Stimulated activated CD8-positive, alpha-beta memory T cell treated with anti-CD3 and anti-CD28 coated beads, Interleukin-15, amount 100 ng/mL, for 1 hour (primary cell): ENCODE measurements at places on chromosomes 6 and 20.

DNA sequence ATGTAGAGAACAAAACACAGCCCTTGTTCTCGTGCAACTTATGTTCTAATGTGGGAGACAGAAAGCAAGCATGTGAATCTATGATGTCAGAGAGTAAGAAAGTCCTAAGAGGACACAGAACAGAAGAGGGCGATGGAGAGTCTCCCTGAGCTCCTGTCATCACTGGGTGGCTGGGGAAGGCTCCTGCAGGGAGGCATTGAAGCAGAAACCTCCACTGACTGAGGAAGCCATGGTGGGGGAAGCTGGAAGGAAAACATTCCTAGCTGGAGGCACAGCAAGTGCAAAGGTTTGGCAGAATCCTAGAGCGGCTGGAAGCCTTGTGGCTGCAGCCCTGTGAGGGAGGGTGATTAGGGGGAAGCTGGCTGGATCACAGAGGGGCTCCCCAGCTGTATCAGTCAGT, 248.0 kb downstream of the CDH26 start:
- DNase-seq, result no peak

DNA sequence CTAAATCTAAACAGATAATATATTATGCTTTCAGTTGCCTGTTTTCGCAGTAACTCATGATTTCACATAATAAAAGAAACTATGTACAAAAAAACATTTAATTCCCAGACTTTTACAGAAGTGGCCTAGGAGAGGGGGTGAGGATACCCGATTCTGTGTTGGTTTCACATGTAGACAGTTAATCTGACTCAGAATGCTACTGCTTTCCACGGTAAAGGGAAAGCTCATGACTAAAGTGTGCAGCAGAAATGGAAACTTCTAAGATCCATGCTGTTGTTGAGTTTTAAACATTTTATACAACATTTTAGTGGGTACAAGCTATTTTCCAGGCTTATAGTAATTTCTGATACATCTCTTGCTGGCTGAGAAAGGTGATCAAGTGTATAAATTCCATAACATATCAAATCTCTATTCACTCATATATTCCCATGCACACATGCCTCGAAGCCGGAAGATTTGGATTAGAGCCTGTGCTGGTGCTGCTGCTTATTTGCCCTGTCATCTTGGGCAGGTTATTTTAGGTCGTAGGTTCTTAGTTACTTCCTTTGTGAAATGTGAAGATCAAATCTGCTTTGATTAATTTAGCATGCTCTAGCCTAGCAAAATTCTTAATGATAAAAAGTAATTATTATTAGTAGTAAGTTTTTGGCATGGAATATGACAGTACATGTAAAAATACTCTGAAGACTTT, 896.7 kb upstream of the MAP3K7 start:
- DNase-seq, result no peak

- no peak for DNase-seq
Measured at GRCh38 chr6:154868143-154868594, 126.9 kb upstream of the TIAM2 start.

DNA sequence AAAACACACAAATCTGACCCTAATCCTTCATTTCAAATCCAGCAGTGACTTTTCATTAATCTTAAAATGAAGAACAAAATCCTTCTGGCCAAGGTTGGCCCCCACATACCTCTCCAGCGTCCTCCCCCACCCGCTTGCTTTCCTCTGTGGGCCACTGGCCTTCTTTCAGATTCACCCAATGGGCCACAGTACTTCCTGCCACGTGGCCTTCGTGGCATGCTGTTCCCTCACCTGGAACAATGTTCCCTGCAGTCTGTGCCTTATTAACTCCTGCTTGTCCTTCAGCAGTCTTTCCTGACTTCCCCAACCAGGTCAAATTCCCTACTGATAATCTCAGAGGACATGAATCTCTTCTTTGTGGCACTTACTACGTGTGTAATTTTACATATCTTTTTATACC, 5.3 kb upstream of the GTF2H4 start:
- DNase-seq, result no peak

DNA sequence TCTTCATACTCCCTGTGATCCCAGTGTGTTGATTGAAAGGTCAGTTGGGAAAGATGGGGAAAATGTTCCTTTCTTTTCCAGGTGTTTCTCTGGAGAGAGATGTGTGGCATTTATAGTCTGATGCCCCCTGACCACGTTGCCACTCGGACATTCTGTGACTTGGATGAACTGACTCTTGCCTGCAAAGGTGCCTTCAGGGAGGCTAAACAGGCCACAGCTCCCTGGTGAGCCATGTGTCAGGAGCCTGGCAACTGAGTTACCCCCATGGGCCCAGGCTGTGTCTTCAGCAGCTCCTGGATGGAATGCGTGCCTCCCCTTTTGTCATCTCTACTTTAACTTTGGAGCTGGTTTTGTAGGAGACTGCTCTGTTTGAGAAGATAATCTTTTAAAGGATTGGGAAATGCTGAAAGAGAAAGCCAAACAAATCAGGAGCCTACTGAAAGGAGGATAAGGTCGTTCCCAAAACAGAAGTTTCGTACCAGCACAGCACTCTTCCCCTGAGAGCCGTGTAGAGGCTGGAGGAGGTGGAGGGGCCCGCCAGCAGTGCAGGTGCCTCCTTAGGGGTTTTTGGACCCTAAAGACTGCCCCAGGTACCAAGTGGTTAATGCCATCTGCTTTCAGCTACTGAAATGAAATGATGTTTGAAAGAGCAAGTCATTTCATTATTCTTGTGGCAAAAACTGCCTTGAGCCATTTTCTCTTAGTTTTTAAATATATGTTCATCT, 322.8 kb downstream of the ZFAND3 start:
- DNase-seq, result no peak
